Substantia nigra (tissue), 51 donors: ENCODE measurements at places on chromosomes 12 and 14.

DNA sequence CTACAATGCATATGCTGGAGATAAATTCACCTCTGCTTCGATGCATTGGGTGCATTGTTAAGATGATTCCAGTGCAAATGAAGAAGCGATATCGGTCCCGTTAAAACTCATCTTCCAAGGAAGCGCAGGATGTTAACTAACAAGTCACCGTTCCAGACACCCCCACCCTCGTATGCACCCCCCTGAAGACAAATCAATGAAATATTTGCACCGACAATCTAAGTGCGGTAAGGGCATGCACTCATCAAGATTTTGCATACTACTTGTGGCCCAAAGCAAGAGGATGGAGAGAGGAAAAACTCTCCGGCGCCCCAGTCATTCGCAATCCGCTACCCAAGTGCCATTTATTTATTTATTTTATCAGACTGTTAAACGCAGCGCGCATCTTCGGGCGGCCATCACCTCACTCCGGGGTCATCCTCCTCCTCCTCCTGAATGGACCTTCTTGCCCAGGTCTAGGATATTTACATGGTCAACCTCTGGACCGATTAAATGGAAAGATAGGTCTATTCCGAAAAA, 1.2 kb downstream of the NOVA1 start:
- DNase-seq = no peak

DNA sequence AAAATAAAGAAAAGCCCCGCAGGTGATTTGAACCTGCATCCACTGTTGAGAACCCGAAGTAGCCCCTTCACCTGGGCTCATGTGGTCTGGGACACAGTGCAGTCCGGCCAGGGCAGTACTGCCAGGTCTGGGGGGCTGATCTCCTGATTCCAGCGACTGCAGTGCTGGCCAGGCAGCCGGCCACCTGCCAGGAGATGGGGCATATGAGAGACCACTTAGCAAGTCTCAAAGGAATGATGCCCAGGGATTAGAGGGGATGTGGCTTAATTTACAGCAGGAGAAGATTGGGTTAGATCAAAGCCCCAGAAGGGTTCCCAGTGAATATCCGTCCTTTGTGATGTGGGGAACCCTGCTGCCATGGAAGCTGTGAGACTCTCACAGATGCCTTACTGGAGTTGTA, 113.3 kb downstream of the PRMT8 start:
- no peak for DNase-seq

DNA sequence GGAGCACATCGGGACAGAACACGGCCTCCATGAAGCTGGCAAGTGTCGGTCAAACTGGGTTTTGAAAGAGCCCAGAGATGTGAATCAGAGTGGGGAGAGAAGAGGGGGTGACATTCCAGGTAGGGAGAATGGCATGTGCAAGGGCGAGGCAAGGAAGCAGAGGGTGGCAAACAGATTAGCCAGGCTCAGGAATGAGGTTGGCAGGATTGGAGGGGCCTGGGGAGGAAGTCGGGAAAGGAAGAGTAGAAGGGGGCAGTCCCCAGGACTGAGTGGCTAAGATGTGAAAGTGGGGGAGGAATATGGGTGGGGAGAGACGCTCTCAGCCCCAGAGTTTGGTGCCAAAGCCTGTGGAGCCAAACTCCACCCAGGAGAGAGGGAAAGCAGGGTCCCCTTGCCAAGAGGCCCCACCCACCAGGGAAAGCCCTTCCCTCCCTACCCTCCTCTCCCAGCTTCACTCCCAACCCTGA, 5.5 kb upstream of the HDAC7 start:
- DNase-seq = no peak

DNA sequence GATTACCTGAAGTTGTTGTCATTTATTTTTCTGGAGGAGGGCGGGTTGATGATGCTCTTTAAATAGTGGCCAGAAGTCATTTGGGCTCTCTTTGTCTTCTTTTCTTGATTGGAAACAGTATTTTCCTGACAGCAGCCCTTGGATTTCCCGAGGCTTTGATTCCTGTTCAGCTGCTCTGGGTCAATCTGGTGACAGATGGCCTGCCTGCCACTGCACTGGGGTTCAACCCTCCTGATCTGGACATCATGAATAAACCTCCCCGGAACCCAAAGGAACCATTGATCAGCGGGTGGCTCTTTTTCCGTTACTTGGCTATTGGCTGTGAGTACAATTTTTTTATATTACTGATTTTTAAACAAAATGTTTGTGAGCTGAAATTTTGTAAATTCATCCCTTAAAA, 60.4 kb downstream of the ANAPC7 start:
- DNase-seq = no peak

- no peak for DNase-seq
Measured at GRCh38 chr14:101075025-101075800, 171.7 kb upstream of the RTL1 start.

DNA sequence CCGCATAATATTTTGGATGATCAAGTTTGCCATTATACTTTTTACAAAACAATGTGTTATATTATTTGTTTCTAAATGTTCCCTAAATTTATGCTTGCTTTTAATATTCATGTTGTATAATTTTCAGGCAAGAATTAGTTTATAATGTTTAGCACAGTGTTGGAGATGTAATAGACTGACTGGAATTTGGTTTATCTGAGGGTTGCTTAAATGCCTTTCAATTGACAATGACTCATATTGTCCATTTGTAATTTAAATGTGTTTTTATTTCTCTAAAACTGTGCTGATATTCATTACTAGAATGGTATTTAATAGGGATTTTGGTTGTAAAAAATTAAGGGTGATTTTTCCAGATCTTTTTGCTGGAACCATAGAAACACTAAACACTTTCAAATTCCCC, 788.4 kb downstream of the SLC6A15 start:
- no peak for DNase-seq

GRCh38 chr14:51410897-51411296, 170.8 kb downstream of the TMX1 start:
- no peak for DNase-seq

DNA sequence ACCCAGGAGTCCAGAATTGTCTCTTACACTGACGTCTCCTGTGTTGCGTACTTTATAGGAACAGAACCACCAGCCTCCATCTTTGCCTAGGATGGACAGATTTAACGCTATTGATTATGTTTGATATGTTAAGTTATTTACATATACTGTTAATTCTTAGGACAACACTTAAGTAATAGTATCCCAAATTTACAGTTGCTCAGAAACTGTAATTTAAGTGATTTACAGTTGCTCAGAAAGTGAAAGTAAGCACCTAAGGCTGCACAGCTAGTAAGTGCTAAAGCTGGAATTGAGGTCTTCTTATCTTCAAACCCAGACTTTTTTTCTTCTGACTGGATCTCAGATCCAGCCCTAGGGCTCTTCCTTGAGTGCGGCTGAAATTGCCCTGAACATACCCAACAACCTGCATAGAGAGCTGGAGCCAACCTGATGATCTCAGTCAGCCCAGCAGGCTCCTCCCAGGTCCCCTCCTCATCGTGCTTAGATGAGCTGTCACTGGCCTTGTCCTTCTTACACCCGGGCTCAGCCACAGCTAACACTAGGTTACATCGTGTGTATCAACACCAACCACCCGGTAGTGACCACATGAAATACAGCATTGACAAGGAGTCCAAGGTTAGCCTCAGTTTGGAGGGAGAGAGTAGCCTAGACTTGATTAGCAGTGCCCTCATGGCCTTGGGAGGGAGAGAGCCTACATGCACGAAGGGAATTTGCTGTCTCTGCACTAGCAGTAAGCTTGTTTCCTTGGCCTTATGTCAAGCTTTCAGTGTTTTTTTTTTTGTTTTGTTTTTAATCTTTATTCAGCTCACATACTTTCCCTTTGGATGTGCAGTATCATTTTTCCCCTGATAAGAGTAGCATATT, 111.1 kb upstream of the ARHGAP5 start:
- DNase-seq = no peak

DNA sequence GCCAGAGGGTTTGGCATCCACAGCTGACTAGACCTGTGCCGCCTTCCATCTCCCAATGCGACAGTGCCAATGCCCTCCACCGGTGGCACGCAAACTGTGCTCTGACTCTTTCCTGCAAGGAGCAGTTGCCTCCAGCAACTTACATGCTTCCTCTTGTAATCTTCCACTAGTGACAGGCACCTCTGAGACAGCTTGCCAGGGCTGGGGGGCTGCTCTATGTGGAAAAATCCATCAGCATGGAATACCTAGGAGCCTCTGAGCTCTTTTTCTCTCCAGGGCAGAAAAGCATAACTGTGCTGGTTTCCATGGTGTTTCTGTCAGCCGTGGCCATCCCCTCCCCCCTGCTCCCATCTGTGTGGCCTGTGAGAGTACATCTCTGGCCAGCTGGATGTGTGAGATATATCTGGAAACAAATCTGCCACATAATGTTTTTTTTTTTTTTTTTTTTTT, 110.6 kb downstream of the MYRFL start:
- peak; percentile 2 for DNase-seq

- DNase-seq = no peak
Measured at GRCh38 chr12:44476683-44477082, 399.4 kb downstream of the NELL2 start.

DNA sequence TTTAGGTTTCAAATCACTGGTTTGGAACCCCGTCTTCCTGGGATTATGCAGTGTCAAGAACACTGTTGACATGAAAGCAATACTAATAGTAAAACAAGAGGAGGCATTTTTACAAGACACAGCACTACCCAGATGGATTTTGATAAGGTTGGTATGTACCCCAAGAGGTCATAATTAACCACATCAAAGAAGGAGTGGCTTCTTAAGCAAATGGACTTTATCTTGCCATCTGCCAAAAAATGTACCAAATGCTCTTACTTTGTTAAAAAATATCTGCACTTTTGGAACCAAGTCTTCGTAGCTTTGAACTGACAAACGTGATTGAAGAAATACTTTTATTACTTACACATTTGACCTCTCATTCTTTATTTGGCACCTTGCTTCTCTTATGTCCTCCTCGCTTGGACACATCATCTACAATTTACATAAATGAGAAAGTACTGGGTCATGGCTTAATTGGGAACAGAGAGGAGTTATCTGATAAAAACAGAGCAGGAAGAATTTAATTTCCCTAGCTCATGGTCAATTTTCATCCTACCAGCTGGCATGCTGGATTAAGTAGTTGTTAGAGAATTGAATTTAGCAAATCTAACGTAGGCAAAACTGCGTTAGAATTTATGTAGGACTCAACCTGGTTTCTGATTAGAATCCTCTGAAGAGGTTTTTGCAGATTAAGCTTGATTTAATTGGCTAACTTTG, 54.5 kb upstream of the PRICKLE1 start:
- no peak for DNase-seq

GRCh38 chr14:31937730-31938346, 139.3 kb upstream of the ARHGAP5 start:
- no peak for DNase-seq

DNA sequence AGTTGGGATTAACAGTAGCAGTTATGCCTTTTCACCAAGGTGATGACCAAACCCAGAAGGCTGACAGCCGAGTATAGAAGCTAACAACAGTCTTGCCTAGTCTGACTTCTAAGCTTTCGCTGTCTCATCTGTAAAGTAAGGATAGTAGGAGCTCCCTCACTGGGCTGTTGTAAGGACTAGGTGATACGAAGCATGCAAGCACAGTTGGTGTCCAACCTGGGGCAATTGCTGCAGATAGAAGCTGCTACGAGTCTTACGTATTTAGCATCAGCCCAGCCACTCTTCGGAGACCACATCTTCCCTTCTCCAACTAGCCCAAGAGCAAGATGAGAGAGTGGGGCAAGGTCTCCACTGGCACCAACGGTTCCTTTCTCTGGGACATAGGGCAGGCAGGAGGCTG, 6.0 kb downstream of the HAL start:
- no peak for DNase-seq

DNA sequence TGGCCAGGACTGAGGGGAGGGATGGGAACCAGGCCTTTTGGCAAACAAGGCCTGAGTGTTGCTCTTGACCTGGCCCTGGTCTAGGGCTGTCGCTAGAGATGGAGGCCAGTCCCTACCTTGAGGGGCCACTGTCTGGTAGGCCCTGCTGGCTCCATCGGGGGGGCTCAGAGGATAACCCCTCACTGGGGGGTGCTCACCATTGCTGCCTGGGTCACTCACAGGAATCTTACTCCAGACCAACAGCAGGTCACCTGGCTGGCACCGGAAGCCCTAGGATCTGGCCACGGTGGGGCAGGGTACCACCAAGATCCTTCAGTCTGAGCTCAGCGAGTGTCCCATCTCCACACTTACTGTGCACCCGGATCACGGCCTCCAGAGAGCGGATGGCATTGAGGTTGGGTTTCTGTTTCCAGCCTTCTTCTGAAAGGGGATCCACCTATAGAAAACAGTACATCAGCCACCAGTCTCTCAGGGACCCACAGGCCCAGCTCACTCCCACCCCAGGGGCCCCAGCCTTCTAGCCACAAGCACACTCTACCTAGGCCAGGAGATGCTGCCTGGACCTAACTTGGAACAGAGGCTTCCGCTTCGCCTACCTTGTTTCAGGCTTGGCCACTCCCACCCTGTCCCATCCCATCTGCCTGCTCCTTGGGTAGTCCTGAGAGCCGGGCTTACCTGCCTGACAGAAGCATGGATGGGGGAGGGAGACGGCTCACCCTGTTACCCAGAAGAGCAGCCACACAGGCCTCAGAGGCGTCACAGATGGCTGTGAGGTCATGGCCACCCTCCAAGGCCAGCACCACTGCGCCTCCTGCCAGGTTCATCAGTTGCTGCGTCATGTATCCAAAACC, 12.2 kb downstream of the SLC48A1 start:
- DNase-seq = no peak

DNA sequence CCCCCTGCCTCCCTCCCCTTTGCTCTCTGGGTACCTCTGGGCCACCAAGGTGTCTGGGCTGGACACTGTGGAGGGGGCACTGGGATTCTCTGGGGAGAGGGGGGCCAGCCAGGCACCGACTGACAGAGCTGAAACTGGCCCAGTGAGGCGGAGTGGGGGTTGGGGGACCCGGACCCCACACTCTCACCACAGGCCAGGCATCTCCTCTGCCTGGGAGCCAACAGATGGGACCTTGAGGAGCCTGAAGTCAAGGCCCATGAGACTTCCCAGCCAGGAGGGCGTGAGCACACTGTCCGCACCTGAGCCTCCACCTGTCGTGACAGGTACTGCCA, 39.8 kb upstream of the PPP1R13B start:
- no peak for DNase-seq

- DNase-seq = no peak
Measured at GRCh38 chr12:94768398-94769046, 118.2 kb upstream of the TMCC3 start.

- DNase-seq = no peak
Measured at GRCh38 chr14:52329678-52330369, 15.7 kb downstream of the PTGER2 start.

GRCh38 chr12:82627799-82628198, 58.9 kb upstream of the TMTC2 start:
- DNase-seq = no peak

- DNase-seq = no peak
Measured at GRCh38 chr12:77401064-77401769, 335.8 kb upstream of the E2F7 start.
